ENCODE measurements at places on chromosomes 2 and 18. TPM values are rescaled to one million over a fixed set of nuclear protein-coding genes. Genes with fewer than 3 reads are reported as not detected.
A peak's percentile ranks its signal among the peaks of the same experiment; 100 is the strongest.

The SERPINB4 gene
- not detected for total RNA-seq

The ANKRD29 gene
- not detected for total RNA-seq

The ANKRD30B gene
- not detected for total RNA-seq

The ZNF24 gene
- 51.7 TPM for total RNA-seq

DNA sequence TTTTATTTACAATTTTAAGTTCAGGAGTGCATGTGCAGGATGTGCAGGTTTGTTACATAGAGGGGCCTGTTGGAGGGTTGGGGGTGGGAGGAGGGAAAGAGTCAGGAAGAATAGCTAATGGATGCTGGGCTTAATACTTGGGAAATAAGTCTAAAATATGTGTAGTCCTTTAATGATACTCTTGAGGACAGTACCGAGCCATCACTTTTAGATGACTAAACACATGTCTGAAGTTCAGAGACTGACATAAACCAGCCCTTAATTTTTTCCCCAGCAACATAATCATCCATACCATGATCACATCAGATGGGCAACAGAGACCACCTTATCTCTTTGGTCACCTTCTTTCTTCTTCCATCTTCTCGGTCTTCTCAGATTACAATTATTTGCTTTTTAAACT is 189.1 kb upstream of the COL3A1 start:
- no peaks in the 10 kb centered on the region for H3K27me3 ChIP-seq
- H3K4me3 ChIP-seq, result no peak overlapping the region
- DNase-seq, result no peak
- H3K36me3 ChIP-seq, result no peaks in the 10 kb centered on the region
- no peaks in the 10 kb centered on the region for H3K4me1 ChIP-seq

DNA sequence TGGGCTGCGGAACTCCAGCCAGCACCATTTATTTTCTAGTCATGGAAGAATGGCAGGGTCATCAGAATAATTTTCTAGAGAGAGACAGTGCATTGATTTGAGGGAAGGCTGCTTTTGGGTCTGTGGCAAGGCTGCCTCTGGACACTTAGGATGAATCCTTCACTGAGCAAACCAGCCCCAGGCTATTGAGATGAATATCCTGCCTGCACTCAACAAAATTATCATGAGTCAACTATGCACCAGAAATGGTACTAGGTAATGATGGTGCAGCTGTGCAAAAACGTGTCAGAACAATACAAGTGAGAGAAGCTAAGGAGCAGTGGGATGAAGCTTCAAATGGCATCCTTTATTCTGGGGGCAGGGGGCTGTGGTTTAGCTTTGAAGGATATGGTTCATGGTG is 115.8 kb downstream of the SPHKAP start:
- no peak overlapping the region for H3K4me3 ChIP-seq
- no peaks in the 10 kb centered on the region for H3K36me3 ChIP-seq
- no peaks in the 10 kb centered on the region for H3K27me3 ChIP-seq

DNA sequence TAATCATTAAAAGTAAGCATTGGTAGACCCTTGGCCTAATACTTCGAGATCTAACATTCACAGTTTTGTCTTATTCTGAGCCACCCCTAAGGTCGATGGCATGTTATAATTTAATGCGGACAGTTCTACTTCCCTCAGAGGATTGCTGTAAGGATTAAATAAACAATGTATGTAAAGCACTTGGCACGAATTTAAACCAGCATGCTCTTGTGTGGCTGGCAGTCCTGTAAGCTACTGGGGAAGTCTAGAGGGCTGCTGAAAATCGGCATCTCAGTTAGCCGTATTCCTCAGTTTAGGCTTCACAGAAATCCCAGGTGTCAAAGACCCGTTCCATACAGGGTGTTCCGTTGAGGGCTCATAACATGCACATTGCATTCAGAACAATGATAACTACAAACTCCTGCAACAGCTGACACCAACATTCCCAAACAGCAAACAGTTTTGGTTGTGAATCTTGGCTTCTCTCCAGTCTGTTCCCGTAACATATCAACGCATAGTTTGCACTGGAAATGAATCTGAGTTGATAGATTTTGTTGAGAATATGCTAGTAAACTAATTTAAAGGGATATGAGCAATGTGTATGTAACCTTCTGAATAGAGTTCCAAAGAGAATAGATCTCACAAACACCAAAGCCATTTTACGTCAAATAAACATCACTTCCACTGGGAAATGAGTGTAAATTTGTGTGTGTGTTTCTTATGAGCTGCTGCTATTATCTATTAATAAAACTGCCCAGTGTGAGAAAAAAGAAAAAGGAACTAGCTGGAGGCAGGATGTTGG is 52.2 kb upstream of the ACKR3 start:
- DNase-seq, result no peak
- no peaks in the 10 kb centered on the region for H3K36me3 ChIP-seq
- H3K4me3 ChIP-seq, result no peak overlapping the region

DNA sequence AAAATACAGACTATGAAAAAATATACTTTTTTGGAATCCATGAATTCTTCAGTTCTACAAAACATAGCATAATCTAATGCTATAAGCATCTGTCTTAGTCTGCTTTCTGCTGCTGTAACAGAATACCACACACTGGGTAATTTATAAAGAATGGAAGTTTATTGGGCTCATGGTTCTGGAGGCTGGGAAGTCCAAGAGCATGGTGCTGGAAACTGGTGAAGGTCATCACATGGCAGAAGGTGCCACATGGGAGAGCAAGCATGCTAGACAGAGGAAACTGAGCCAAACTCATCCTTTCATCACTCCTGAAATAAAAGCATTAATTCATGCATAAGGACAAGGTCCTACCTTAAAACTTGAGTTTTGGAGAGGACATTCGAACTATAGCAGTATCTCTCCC is 26.6 kb upstream of the NOSTRIN start:
- peaks cover 1% of the 10 kb centered on the region for H3K36me3 ChIP-seq
- DNase-seq, result no peak
- peaks cover 2% of the 10 kb centered on the region for H3K27me3 ChIP-seq
- H3K4me3 ChIP-seq, result no peak overlapping the region

- no peaks in the 10 kb centered on the region for H3K36me3 ChIP-seq
- no peak overlapping the region for H3K27ac ChIP-seq
- H3K4me3 ChIP-seq, result no peak overlapping the region
- H3K27me3 ChIP-seq, result peaks cover 29% of the 10 kb centered on the region
These were observed 245.7 kb downstream of the PDE11A start for GRCh38 chr2:177826897-177827296.

- H3K27me3 ChIP-seq, result no peaks in the 10 kb centered on the region
- DNase-seq, result no peak
- peaks cover 1% of the 10 kb centered on the region for H3K36me3 ChIP-seq
- no peak overlapping the region for H3K27ac ChIP-seq
- no peak overlapping the region for H3K4me3 ChIP-seq
These were observed 9.3 kb downstream of the THAP4 start for GRCh38 chr2:241627675-241628074.

- peak overlapping the region; percentile 14 for H3K4me3 ChIP-seq
- H3K36me3 ChIP-seq, result no peaks in the 10 kb centered on the region
- H3K27me3 ChIP-seq, result no peaks in the 10 kb centered on the region
- no peak for DNase-seq
These were observed 27.5 kb downstream of the CDH20 start for GRCh38 chr18:61360404-61361383.

DNA sequence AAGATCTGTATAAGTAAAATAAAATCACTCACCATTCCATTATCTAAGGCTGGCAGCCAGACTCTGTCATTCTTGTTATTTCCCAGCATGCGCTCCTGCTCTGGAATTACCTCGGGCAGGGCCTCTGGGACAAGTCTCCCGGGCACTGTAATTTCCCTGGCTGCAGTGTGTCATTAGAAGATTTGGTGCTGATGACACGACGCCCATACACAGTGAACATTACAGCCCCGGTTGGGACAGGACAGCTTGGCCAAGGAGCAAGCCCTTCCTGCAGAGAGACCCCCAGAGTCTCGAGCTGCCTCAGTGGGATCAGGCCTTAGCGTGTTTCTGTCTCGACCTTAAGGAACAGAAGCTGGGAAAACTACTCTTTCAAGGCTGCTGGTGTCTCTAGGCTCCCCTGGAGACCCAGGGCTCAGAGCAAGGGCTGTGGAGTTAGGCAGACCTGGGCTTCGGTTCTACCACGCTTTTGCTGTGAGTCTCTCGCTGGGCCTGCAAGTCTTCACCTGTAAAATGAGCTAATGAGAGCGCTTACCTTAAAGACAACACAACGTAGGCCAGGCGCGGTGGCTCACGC is 39.7 kb downstream of the SMAD7 start:
- H3K4me1 ChIP-seq, result peaks cover 32% of the 10 kb centered on the region
- DNase-seq, result no peak
- H3K27ac ChIP-seq, result no peak overlapping the region
- H3K36me3 ChIP-seq, result no peaks in the 10 kb centered on the region
- H3K27me3 ChIP-seq, result no peaks in the 10 kb centered on the region

DNA sequence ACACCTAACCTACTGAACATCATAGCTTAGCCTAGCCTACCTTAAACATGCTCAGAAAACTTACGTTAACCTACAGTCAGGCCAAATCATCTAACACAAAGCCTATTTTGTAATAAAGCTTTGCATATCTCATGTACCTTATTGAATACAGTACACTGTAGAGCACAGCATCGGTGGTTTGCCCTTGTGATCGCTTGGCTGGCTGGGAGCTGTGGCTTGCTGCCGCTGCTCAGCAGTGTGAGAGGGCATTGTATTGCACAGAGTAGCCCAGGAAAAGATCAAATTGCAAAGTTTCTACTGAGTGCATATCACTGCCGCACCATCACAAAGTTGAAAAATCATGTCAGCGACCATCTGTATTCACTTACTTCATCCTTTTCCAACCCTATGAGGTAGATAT is 62.3 kb upstream of the NCK2 start:
- no peaks in the 10 kb centered on the region for H3K36me3 ChIP-seq
- no peaks in the 10 kb centered on the region for H3K27me3 ChIP-seq
- no peak overlapping the region for H3K27ac ChIP-seq
- H3K4me1 ChIP-seq, result peaks cover 4% of the 10 kb centered on the region
- H3K4me3 ChIP-seq, result no peak overlapping the region

DNA sequence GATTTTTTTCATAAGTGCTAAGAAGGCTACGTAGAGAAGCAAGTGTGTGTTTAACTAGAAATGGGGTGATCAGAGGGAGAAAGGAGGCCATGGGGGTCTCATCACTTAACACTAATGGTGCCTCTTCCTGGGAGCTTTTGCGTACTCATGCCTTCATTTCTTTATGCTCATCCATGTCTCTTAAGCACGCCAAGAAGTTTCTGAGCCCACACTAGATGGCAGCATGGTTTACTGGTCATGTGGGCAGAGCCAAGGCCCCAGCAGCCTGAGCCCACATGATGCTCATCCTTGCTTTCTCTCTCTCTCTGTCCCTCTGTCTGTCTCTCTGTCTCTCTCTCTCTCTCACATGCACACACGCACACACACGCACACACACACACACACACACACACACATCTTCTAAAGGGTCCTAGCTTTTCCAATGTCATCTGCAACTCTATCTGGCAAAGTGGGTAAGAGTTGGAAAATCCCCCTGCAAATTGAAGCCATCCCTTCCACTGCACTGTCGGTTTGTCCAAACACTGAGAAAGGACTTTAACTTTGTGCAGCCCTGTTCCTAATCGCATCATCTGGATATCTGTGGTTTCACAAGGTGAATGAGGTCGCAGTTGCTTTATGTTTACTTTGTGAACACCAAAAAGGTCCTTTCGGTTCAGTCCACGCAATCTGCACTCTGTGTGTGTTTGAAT is 137.1 kb upstream of the CCDC68 start:
- no peak overlapping the region for H3K4me3 ChIP-seq
- H3K27ac ChIP-seq, result no peak overlapping the region
- H3K4me1 ChIP-seq, result no peaks in the 10 kb centered on the region
- no peak for DNase-seq
- H3K36me3 ChIP-seq, result no peaks in the 10 kb centered on the region
- H3K27me3 ChIP-seq, result no peaks in the 10 kb centered on the region

DNA sequence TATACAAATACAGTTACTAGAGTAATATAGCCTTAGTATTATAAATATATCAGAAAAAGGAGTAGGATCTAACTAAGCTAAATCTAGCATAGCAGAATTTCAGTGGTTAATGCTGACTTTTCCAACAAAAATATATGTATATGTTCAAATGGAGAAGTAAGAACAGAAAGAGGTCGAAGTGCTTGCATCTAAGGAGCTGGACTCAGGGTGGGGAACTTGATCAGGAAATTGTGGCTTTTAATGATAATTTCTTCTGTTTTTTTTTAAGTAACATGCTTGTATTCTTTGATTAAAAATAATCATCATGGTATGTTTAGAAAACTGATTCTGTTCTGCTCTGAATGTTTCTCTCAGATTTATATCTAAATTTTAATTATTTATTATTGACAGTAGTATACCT is 327.1 kb downstream of the GALNT13 start:
- no peak for DNase-seq
- no peaks in the 10 kb centered on the region for H3K27me3 ChIP-seq
- H3K4me3 ChIP-seq, result no peak overlapping the region

- peaks cover 7% of the 10 kb centered on the region for H3K4me1 ChIP-seq
- H3K27me3 ChIP-seq, result peaks cover 41% of the 10 kb centered on the region
- DNase-seq, result no peak
- H3K36me3 ChIP-seq, result no peaks in the 10 kb centered on the region
These were observed 56.4 kb downstream of the MERTK start for GRCh38 chr2:111954602-111955332.

DNA sequence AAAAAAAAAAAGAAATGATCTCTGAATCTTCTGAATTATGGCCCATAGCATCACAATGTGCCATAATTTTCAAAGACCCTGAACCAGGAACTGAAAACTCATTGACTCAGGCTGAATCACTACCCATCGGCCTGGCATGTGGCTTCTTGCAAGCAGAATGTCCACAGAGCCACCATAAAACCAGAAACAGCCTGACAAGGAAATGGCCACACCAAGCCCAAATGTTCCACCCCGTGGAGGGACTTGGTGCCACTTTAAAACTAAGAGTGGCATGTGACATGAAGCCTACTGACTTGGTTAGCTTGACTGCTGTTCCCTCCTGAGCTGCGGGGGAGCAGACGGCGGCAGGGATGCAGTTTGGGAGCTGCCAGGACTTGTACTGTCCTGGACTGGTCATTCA is 71.2 kb upstream of the RBM44 start:
- no peak for DNase-seq
- H3K4me3 ChIP-seq, result no peak overlapping the region
- H3K27ac ChIP-seq, result peak overlapping the region; percentile 19
- H3K4me1 ChIP-seq, result peaks cover 50% of the 10 kb centered on the region
- H3K36me3 ChIP-seq, result peaks cover 26% of the 10 kb centered on the region
- no peaks in the 10 kb centered on the region for H3K27me3 ChIP-seq

DNA sequence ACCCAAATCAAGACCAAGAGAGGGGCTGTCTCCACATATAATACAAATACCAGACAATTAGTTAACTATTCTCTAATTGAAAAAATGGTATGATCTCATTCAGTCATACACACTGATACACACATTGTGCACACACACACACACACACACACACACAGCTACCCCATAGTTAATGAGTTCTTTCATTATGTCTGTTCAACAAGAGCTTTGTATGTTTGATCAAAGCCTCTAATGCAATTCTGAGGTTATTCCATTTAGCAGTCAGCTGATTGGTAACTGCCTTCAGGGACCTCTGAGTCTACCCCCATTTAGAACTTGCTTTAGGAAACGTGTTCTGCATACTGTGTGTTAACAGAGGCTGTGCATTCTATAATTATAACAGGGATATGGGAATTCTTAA is 741.4 kb upstream of the LRRTM4 start:
- H3K4me1 ChIP-seq, result no peaks in the 10 kb centered on the region
- H3K36me3 ChIP-seq, result no peaks in the 10 kb centered on the region
- H3K27ac ChIP-seq, result no peak overlapping the region
- H3K27me3 ChIP-seq, result no peaks in the 10 kb centered on the region
